Keratinocyte (primary cell): ENCODE measurements at places on chromosomes 7 and 10.

- no peak for DNase-seq
Measured at GRCh38 chr7:142697270-142697669, 52.0 kb upstream of the PRSS1 start.

DNA sequence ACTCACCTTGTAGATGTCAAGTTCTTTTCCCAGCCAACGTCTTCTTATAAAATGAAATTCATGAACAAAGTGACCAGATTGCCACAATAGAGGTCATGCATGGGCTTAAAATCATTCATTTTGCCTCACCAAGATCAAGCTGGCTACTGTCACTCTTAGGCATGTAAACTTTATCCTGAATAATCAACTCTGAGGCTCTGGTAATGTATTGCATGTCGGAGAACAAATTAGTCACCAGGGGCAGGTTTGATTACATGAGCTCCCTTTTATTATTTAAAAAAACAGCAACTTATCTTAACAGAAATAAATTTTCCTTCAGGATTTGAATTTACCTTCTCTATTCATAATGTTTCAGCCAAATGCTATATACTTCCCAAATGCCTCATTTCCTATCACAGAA lies 112.9 kb upstream of the SP4 start:
- DNase-seq = no peak

- DNase-seq = no peak
Measured at GRCh38 chr7:147332988-147333387, 1216.4 kb downstream of the CNTNAP2 start.

GRCh38 chr10:46326066-46326465 lies 39.3 kb downstream of the ANTXRL start:
- no peak for DNase-seq

- DNase-seq = no peak
Measured at GRCh38 chr10:108852211-108852610, 1071.1 kb downstream of the XPNPEP1 start.

- no peak for DNase-seq
Measured at GRCh38 chr7:1193593-1194424, 33.8 kb upstream of the ZFAND2A start.

GRCh38 chr10:126302476-126302756 lies 85.9 kb downstream of the ADAM12 start:
- DNase-seq = no peak

DNA sequence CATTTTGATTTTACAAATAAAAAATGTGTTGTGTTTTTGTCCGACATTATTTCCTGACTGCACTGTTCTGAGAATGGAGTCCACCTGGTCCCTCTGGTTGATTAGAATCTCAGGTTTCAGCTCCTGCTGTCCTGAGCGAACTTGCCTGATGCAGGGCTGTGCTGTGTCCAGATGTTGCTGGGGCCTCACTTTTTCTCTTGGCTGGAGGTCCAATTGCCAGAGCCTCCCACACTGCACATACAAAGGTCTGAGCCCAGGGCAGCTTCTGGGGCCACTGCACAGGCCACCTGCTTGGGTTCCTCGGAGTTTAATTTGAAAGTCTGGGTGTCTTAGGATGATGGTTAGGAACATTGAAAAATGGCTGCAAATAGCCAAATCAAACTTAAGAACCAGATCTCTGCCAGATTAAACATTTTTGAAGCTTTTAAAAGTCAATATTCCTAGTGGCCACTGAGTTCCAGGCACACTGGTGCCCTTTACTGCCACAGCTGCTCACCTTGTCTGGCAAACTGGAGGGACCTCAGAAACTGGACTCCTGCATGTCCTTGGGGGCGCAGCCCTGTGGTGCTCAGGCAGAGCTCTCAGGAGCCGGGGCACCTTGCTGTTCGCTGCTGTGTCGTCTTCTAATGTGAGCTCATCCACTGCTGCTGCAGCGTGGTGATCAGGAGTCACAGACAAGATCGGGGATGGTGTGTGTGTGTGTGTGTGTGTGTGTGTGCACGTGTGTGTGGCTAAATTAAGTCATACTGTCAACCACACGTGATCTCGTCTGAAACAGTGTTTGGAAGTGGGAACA lies 75.0 kb downstream of the WDR37 start:
- no peak for DNase-seq

DNA sequence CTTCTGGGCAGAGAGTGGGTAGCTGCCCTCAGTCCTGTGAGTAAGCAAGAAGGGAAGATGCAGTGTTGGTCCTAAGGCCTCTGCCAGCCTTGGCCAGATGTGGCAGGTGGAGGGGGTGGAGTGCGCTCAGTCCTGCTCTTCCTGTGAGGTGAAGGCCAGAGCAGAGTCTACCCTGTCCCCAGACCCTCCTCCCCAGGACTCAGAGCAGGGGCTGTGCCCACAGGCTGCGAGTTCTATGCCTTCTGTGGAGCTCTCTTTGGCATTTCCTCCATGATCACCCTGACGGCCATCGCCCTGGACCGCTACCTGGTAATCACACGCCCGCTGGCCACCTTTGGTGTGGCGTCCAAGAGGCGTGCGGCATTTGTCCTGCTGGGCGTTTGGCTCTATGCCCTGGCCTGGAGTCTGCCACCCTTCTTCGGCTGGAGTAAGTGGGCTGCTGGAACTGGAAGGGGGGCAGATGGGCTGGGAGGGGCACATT lies 4.0 kb downstream of the OPN4 start:
- DNase-seq = no peak

DNA sequence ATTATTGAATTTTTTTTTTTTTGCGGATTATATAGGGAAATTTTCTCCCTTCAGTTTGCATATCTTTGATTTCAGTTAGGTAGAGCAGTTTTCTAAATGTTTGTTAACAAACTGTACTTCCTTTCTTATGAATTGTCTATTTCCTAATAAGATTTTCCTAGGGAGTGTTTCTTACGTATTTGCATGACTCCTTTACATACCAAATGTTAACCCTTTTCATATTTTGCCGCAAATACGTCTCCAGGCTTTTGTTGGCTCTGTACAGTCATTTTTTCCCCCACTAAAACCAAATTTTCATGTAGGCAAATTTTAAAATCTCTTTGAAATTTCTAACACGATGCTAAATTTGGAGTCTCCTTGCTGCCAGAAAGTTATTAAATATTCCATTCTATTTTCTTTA lies 1.9 kb upstream of the FRAT2 start:
- DNase-seq = no peak

DNA sequence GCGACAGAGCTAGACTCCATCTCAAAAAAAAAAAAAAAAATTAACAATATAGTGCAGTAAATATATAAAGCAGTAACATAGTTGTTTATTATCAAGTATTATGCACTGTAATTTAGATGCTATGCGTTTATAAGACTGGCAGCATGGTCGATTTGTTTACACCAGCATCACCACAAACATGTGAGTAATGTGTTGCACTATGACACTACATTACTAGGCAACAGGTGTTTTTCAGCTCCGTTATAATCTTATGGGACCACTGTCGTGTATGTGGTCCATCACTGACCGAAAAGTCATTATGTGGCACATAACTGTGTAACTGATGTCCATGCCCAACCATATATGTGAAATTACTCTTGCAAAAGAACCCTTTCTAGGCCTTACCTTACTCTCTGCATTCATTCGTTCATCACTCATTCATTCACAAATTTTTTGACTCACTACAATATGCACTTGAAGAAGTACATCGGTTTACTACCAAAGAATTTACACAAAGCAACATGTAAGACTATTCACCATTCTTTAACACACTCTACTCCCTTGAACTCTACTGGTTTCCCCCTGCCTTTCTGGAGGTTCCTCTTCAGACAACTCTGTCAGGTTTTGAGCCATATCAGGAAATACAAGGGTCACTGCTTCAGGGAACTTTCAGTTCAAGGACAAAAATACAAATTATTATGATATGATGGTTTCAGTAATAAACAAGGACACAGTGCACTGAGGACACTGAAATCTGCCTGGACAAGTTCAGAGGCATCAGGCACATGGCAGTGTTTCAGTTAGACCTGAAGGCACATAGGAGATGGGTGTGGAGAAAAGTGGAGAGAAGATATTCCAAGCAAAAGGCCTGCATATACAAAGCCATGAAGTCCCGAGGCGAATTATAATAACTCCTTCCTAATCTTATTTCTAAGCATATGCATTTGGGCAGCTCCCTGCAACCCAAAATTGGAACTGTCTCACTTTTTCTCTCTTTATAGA lies 17.4 kb downstream of the ITGB1 start:
- DNase-seq = no peak

DNA sequence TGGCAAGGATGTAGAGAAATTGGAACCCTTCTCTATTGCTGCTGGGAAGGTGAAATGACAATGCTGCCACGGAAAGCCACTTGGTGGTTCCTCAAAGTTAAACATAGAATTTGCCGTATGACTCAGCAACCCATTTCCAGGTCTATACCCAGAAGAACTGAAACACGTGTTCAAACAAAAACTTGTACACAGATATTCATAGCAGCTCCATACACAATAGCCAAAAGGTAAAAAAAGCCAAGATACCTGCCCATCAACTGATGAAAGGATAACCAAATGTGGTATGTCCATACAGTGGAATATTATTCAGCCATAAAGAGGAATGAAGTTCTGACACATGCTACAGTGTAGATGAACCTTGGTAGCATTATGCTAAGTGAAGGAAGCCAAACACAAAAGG lies 39.1 kb downstream of the LHPP start:
- no peak for DNase-seq

GRCh38 chr7:91620827-91621226 lies 259.7 kb downstream of the MTERF1 start:
- no peak for DNase-seq

DNA sequence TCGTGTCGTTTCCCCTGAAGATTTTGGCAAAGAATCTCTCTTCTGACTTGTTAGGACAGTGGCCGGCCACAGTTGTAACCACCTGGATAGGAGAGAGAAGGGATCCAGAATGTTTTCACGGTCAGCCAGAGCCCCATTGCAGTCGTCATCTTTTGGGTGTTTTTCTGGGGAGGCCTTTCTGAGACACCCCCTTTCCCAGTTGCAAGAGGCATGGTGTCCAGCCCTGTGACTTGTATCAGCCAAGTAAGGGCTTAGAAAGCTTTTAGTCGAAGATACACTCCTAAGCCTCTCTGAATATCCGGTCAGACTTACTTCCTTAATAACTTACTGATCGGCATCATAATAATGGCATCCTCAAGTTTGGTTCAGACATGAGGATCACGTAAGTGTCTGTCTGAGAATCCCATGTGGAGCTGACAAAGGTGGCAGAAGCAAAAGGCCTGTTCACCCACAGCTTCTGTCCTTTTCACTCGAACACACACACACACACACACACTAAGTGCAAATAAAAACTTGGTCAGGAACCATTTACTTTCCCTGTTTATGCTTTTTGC lies 435.7 kb upstream of the GALNT17 start:
- no peak for DNase-seq

GRCh38 chr7:64889686-64890162 lies 13.3 kb upstream of the ZNF273 start:
- no peak for DNase-seq
